Cortex of kidney (tissue), 1 donor: ENCODE measurements at places on chromosomes 2 and 18.

GRCh38 chr2:239306274-239307220 lies 94.3 kb downstream of the HDAC4 start:
- no peak for DNase-seq

- DNase-seq = no peak
Observed at GRCh38 chr2:54459037-54459441, 2.9 kb downstream of the SPTBN1 start.

GRCh38 chr18:37179384-37179783 lies 350.5 kb downstream of the KIAA1328 start:
- DNase-seq = no peak

GRCh38 chr18:47978141-47978540 lies 47.7 kb upstream of the SMAD2 start:
- DNase-seq = no peak

GRCh38 chr2:101921953-101922325 lies 69.8 kb upstream of the IL1R2 start:
- no peak for DNase-seq

DNA sequence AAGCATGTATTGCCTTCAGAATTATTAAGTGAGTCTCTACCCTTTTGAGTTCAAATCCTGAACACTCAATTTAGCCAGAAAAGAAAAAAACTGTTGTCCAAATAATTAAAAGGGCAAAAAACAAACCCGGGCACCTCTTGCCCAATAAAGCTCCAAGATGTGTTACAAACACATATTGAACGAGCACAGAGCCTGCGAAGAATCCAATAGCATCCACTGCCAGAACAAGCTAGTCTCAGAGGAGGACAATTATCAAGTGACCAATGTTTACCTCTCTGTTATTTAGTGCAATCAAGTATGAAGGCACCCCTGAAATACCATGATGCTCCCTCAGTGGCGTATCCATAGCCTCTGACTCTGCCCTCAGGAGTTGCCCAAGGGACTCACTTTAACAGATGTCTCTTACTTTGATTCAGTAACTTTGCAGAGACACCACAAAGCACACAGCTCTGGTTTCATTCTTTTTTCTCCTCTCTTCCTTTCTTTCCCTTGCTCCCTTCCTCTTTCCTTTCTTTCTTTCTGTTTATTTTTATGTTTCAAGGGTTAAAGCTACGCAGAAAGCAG lies 93.5 kb upstream of the SPATS2L start:
- no peak for DNase-seq

DNA sequence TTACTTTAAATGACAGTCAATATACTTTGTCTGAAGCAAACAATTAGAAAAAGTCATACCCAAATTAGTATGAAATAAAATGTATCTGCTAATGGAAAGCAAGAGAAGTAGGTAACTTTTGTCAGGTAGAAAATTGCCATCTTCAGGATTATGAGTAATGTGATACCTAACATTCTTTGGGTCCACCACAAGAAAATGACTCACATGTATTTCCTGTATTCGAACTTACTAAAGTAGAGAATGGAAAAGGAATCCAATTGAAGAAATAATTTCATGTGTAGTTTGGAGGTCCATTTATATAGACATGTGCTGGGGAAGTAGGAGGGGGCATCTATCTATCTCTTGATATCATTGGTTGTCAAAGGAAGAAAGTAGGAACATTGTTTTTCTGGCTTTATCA lies 636.2 kb upstream of the CHAC2 start:
- DNase-seq = no peak

- no peak for DNase-seq
Observed at GRCh38 chr2:160418853-160419252, 74.8 kb downstream of the RBMS1 start.

GRCh38 chr2:224520064-224520463 lies 65.1 kb downstream of the CUL3 start:
- DNase-seq = no peak

- DNase-seq = no peak
Observed at GRCh38 chr2:229734410-229734809, 20.1 kb upstream of the DNER start.

DNA sequence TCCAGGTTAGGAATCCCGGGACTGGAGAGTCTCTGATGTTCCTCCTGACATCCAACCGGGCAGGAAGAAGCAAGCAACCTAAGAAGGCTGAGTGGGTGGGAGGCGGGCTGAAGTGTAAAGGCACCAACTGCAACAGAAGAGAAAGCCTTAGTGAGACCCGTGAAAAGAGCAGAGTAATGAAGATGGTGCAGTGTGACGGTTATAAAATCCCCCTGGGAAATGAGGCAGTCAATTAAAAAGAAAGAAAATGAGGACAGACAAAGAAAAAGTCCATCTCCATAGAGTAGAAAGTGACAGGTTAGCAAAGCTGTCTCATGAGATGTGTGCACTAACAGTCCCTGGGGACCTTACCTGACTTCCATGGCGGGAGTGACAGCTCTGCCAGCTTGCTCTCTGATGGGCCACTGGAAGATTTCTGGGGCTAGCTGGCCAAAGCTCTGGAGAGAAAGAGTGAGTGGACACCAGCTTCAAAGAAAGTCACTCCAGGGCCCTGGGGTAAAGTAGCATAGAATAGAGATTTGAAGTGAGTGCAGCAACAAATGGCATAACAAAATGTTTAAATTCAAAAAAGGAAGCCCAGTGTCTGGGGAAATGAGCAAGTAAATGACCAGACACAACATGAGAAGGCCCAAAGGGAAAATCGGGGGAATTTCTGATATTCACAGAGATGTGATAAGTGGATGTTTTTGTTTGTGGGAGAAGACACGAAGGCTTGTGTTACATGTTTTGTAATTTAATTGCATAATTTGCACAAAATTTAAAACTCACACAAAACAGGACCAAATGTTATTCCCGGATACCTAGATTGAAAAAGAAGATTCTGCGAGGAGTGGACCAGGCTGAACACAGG lies 44.1 kb upstream of the IGFBP2 start:
- no peak for DNase-seq

GRCh38 chr2:231378026-231378722 lies 17.3 kb upstream of the B3GNT7 start:
- DNase-seq = no peak

DNA sequence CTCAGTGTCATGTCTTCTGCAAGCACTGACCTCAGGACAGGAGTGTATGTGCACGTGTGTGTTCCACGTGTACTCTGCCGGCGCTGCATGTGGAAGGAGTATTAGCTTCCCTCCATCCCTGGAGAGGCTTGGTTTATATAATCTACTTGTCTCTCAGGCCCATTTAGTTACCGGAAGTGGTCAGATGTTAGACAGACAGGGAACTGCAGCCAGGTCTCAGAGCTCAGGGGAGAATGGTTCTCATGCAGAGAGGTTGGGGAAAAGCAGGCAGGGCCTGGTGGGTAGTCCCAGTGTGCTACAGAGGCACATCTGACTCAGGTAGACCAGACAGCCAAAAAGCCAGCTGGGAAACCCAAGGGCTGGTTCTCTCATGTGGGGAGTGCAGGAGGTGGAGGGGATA lies 167.9 kb downstream of the CTIF start:
- DNase-seq = no peak

DNA sequence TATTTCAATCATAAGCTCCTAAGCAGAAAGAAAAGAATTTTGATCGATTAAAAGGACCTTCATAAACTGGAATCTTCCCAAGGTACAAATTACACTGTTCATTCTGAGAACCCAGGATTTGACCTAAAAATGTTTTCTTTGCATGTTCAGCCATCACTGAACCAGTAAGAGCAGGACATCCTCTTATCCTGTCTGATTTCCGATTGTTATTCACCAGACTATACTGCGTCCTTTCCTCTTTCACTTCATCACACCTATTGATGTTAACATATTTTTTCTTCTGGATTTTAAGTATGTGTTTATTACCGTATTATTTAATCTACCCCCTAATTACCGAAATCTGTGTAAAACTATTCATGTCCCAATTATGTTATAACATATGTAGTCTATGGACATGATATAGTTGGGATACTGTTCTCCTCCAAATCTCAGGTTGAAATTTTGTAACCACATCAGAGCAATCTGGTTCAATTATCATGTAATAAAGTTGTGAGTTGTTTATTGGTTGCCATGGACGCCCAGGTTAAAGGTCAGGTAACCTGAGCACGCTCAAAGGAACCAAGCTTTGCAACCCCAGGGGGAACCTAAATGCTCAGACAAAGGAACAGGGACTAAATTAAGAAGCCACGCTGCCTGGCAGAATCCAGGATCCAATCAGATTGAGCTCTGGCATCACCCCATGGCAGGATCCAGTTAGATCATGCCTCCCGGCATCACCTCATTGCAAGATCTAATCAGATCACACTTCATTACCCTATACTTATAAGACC lies 11.6 kb upstream of the TBC1D8 start:
- DNase-seq = no peak

GRCh38 chr2:45289997-45290709 lies 280.9 kb upstream of the SIX2 start:
- no peak for DNase-seq

- no peak for DNase-seq
Observed at GRCh38 chr2:17573085-17573803, 32.7 kb downstream of the VSNL1 start.

GRCh38 chr2:31711737-31712136 lies 131.0 kb upstream of the SRD5A2 start:
- no peak for DNase-seq

GRCh38 chr2:146523196-146523595 lies 1321.6 kb upstream of the ACVR2A start:
- DNase-seq = no peak

GRCh38 chr18:6055711-6056110 lies 160.4 kb upstream of the TMEM200C start:
- no peak for DNase-seq

GRCh38 chr2:95208106-95208505 lies 785 bp downstream of the ZNF892 start:
- no peak for DNase-seq

DNA sequence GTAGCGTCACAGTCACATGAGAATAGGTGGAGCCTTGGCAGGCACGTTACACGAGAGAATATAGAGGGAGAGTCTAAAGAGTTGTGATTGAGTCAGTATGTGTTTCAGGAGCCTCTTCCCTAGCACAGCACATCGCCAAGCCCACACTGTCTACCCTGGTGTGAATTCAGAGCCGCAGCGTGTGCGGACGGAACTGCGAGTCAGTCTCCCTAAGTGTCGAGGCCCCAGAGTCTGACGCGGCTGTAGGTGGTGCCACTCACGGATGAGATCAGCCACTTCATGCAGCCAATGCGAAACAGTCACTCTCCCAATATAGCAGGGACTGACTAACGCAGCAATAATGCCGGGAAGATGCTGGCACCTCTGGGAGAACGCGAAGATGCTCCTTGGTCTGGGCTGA lies 587.3 kb upstream of the ID2 start:
- DNase-seq = no peak

DNA sequence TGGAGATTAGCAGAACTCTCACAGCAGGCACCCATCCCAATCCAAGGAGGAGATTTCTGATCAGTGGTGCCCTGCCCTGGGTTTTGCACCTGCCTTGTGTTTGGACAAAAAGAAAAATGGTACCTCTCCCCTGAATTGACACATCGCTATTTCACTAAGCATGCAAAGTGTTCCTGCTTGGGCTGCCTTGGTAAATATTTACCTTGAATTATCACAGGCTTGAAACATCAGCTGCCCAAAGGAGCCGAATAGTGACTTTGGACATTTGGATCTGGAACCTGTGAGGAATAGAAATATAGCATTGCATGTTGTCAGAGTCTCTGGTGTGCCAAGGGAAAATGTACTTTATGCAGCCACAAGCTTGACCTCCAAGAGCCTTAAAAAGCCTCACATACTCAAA lies 926.4 kb upstream of the FANCL start:
- no peak for DNase-seq

- DNase-seq = no peak
Observed at GRCh38 chr2:187976259-187976985, 315.3 kb upstream of the GULP1 start.

GRCh38 chr18:60096428-60096827 lies 196.6 kb downstream of the PMAIP1 start:
- no peak for DNase-seq

GRCh38 chr2:187017438-187017837 lies 168.5 kb upstream of the ZSWIM2 start:
- no peak for DNase-seq

DNA sequence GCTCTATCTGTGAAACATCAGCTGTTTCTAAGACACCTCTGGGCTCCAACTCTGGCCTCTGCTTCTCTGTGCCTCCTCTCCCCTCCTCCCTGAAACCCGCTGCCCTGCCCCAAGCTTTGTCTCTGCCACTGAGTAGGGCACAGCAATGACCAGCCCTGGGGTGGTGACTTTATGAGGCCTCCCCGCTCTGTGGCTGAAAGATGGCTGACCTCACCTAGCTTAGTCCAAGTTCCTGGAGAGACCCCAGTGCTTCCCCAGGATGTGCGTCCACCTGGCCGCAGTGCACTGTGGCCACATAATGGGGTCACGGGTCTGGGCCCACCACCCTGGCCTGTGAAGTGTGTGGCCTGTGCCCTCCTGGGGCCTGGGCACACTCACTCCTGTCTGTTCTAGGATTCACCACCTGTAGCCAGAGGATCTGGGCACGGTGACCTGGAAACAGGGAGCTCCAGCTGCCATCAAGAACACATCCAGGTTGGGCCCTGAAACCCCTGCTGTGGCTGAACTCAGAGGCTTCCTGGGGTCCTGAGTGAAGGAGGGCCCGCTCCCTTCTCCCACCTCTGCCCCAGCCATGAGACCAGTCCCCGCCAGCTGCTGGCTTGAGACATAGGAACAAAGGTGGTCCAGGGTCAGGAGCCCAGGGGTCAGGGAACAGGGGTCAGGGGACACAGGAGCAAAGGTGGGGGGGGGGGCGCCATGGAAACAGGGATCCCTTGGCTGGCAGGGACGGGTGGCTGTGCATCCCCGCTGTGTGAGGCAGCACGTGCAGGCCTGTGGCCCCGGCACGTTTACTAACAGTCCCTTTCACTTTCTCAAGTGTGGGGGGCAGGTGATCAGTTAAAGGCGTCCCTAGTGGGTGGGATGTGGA lies 29.3 kb upstream of the OTOS start:
- no peak for DNase-seq

- DNase-seq = no peak
Observed at GRCh38 chr2:147275943-147276342, 568.9 kb upstream of the ACVR2A start.

DNA sequence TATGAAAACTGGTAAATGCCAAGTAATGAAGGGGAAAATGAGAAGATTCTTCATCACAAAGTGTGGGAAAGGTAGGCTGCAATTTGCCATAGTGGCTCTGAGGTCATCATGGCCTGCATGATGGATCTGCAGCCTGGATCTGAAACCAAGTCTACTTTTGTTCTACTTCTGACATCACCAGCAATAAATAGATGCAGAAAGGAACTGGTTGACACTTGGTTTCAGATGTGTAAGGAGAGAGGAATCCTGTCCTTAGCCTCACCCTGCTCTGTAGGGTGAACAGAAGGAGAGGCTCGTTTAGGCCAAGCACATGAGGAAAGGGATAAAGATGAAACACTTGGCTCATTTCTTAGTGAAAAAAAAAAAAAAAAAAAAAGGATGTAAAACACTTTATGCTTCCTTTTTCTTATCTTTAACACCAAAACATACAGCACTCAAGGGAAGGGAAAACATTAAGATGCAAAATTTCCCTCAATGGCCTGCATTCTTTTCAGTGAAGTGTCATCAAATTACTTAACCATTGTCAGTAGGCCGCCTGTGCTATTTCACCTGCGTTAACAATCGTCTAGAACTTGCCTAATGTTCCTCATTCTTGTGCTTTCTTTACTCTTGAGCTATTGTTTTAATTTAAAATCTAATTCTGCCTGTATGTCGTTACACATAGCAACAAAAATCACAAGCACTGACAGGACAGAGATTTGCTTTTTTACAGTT lies 3.9 kb downstream of the NEB start:
- no peak for DNase-seq
